Osteocyte (in vitro differentiated cells): ENCODE measurements at places on chromosomes 5 and 9. TPM values are rescaled to one million over a fixed set of nuclear protein-coding genes. Genes with fewer than 3 reads are reported as not detected.

Gene SPAG8
- total RNA-seq = 2.4 TPM in 2 replicates

Gene ADGRD2
- total RNA-seq = not detected in 2 replicates

DNA sequence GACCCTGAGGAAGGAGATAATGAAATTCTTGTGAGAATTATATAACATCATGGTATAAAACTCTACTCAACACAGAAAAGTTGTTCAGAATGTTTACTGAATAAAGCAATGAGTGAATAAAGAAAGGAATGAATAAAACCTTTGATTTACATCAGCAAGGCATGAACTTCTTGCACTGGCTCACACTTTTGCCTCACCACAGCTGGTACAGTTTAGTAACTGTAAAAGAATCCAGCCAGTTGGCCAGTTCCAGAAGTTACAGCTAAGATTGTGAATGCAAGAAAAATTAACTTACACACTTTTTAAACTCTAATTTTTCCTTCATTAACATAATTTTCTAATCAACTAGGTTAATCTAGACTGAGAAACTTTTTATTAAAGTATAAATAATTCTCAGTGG lies 490.9 kb downstream of the NFIB start:
- no peak overlapping the region for H3K4me3 ChIP-seq
- DNase-seq = no peak
- H3K27ac ChIP-seq = no peak overlapping the region
- no peaks in the 10 kb centered on the region for H3K4me1 ChIP-seq

Gene PKD2L2
- total RNA-seq = not detected in 2 replicates

Gene RLN1
- not detected in 2 replicates for total RNA-seq

GRCh38 chr5:144659634-144660227 lies 489.1 kb downstream of the KCTD16 start:
- peaks cover 5% of the 10 kb centered on the region for H3K27me3 ChIP-seq
- H3K4me1 ChIP-seq = no peaks in the 10 kb centered on the region
- H3K27ac ChIP-seq = no peak overlapping the region
- no peaks in the 10 kb centered on the region for H3K36me3 ChIP-seq
- DNase-seq = no peak

DNA sequence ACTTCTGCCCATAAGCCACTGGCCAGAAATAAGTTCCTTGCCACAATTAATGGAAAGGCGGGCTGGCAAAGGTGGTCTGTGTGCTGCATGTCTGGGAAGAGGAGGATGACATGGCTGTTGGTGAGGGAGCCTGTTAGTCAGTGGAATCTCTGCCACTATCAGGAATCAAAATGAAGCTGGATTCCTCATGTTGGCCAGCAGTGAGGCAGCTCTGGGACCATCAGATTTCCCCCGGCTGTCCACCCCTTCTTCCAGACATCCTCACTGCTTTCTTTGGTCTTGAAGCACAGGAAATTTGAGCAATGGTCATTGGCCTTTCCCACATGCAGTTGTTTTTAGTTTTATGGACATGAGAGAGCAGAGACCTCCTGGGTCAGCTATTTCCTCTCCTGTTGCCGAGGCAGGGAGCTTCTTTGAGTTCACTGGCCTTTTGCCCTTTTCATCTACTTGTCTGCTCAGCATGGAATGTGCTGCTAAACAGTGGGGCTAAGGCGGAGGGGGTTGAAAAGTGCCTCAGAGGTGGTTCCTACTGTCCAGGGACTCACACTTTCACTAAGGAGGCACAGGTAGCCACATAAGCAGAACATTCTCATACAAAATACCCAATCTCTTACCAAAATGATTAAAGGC lies 34.8 kb upstream of the NEURL1B start:
- no peak overlapping the region for H3K27ac ChIP-seq
- no peak overlapping the region for H3K4me3 ChIP-seq

Gene SLC34A1
- total RNA-seq = not detected in 2 replicates

Gene BTNL8
- not detected in 2 replicates for total RNA-seq

DNA sequence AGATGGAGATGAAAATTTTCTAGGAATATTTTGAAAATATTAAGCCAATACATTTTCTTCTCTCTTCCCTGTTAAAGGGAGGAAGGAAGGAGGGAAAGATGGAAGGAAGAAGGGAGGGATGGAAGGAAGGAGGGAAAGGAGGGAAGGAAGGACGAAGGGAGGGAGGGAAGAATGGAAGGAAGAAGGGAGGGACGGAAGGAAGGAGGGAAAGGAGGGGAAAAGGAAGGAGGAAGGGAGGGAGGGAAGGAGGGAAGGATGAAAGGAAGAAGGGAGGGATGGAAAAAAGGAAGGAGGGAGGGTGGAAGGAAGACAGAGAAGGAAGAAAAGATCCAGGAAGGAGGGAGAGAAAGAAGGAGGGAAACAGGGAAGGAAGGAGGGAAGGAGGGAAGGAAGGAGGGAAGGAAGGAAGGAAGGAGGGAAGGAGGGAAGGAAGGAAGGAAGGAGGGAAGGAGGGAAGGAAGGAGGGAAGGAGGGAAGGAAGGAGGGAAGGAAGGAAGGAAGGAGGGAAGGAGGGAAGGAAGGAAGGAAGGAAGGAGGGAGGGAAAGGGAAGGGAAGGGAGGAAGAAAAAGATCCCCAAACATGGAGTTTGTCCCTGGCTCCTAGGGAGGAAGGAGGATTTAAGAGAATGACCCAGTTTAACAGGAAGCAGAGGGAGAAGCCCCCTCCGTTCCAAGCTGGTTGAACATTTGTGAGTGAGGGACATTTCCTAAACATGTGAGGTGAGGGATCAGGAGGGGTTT lies 70.3 kb upstream of the NEURL1B start:
- no peak for DNase-seq
- no peak overlapping the region for H3K27ac ChIP-seq
- H3K4me3 ChIP-seq = no peak overlapping the region
- no peaks in the 10 kb centered on the region for H3K36me3 ChIP-seq

- peaks cover 60% of the 10 kb centered on the region for H3K4me1 ChIP-seq
- H3K27ac ChIP-seq = peak overlapping the region; percentile 77
- H3K36me3 ChIP-seq = peaks cover 13% of the 10 kb centered on the region
- DNase-seq = peak; percentile 90
- no peak overlapping the region for H3K4me3 ChIP-seq
Measured at GRCh38 chr9:128892221-128892921, 10.4 kb downstream of the LRRC8A start.

Gene ADAMTS12
- total RNA-seq = 13.9 and 15.5 TPM in 2 replicates

DNA sequence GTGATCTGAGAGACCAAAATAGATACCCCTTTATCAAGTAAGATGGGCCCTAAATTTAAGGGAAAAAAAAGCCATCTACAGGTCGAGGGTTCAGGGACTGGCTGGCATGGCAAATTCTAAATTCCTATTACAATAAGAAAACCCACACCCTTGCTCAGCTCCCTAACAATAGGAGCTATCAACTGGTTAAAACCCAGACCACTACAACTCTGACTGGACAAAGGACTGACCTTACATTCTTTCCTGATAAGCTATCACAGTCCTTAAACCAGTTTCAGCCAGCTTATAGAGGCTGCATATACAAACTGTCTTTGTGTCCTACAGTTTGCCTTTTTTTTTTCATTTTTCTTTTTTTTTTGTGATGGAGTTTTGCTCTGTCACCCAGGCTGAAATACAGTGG lies 803.6 kb downstream of the NR2F1-AS1 start:
- no peak overlapping the region for H3K4me3 ChIP-seq
- no peak for DNase-seq
- no peaks in the 10 kb centered on the region for H3K36me3 ChIP-seq
- H3K27ac ChIP-seq = no peak overlapping the region
- H3K27me3 ChIP-seq = no peaks in the 10 kb centered on the region

Gene ZFP62
- total RNA-seq = 21.7 and 22.2 TPM in 2 replicates

DNA sequence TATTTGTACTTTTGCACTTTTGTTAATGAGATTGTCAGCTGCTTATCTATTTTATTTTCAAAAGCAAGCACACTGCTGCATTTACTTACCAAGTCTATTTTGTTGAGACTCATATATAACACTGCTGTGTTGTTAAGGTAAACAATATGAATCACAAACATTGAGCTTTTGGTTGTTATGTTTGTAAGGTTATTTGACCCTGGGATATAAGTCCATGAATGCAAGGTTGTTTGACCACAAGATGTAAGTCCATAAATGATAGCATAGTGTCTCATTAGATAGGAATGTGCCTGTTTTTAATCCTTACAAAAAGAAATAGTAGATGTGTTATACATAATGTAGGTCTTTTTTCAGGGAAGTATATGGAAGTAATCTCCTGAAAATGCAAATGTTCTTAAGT lies 845.9 kb downstream of the CDH9 start:
- no peaks in the 10 kb centered on the region for H3K27me3 ChIP-seq
- H3K4me1 ChIP-seq = no peaks in the 10 kb centered on the region
- H3K27ac ChIP-seq = no peak overlapping the region
- H3K4me3 ChIP-seq = no peak overlapping the region
- no peak for DNase-seq
- no peaks in the 10 kb centered on the region for H3K36me3 ChIP-seq

- DNase-seq = no peak
- no peaks in the 10 kb centered on the region for H3K27me3 ChIP-seq
- no peak overlapping the region for H3K4me3 ChIP-seq
- no peak overlapping the region for H3K27ac ChIP-seq
- no peaks in the 10 kb centered on the region for H3K4me1 ChIP-seq
Measured at GRCh38 chr5:4028384-4028783, 432.8 kb downstream of the IRX1 start.

DNA sequence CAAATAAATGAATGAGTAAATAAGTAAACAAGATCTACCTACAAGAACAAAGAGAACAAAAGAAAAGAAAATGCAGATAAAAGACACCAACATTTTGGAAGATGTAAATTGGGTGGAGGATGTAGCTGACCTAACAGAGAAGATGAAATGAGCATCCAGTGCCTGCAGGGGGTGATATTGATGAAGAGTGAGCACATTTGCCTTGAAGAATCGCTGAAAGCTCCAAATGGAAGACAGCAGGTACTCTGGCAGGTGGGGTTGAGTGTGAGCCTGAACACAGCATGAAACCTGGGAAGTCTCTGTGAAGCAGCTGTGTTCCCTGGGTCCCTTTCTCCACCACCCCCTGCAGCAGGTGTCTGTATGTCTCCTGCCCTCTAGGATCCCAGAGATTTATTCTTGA lies 125.6 kb downstream of the NXNL2 start:
- no peaks in the 10 kb centered on the region for H3K36me3 ChIP-seq
- no peak overlapping the region for H3K27ac ChIP-seq
- peaks cover 4% of the 10 kb centered on the region for H3K27me3 ChIP-seq
- no peaks in the 10 kb centered on the region for H3K4me1 ChIP-seq
- no peak overlapping the region for H3K4me3 ChIP-seq
- DNase-seq = no peak

DNA sequence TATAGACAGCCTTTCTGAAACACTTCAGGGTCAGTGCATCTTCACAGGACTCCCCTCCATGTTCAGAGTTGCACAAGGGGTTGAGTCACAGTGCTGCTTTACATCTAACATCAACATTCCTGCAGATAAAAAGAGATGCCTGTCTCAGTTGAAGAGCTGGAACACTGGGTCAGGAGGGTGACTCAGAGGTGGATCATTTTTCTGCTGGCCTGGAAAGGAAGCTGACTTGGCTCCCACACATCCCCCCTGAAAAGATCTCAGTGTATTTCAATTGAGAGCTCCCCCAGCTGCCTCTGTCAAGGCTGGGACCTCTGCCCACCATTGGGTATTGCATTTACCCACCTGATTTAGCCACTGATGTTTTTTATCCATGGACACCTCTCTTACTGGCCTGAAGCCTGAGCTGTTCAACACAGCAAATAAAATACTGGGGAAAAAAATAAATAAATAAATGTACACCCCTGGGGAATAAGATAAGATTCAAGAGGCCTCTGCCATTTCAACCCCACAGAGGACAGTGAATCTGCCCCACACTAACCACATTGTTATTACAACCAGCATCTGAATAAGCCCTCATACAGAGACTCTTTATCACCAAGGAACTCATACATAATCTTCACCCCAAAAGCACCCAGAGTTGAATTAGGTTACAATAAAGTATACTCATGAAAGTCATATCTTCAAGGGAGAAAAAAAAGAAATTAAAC lies 716.4 kb downstream of the SEMA5A start:
- H3K4me3 ChIP-seq = no peak overlapping the region
- no peak for DNase-seq
- peaks cover 9% of the 10 kb centered on the region for H3K36me3 ChIP-seq
- H3K27me3 ChIP-seq = no peaks in the 10 kb centered on the region
- peak overlapping the region; percentile 81 for H3K27ac ChIP-seq

GRCh38 chr5:33403187-33403586 lies 37.6 kb upstream of the TARS1 start:
- H3K27ac ChIP-seq = no peak overlapping the region
- DNase-seq = no peak
- H3K4me3 ChIP-seq = no peak overlapping the region
- H3K27me3 ChIP-seq = no peaks in the 10 kb centered on the region
- H3K36me3 ChIP-seq = no peaks in the 10 kb centered on the region
- peaks cover 12% of the 10 kb centered on the region for H3K4me1 ChIP-seq

- H3K4me1 ChIP-seq = peaks cover 8% of the 10 kb centered on the region
- peaks cover 28% of the 10 kb centered on the region for H3K27me3 ChIP-seq
- H3K4me3 ChIP-seq = no peak overlapping the region
Measured at GRCh38 chr5:77224672-77225355, 14.3 kb downstream of the PDE8B start.

Gene DDX4
- not detected in 2 replicates for total RNA-seq

DNA sequence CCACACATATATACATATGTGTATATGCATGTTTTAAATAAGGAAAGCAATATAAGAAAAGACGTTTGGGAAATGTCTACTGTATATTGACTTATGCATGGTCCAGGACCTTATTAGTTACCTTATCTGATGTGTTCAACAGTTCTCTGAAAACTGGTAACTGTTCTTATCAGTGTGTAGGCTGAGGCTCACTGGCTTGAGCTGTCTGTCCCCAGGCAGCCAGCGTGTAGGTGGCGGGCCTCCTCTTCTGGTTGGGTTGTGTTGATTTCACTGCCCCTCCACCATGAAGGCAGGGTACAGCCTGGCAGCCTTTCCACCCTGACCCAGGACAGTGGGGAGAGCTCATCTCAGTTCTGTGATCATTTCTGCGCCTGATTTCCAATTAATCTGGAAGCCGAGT lies 38.7 kb upstream of the SEMA4D start:
- H3K4me3 ChIP-seq = no peak overlapping the region
- no peak for DNase-seq
- no peak overlapping the region for H3K27ac ChIP-seq
- H3K27me3 ChIP-seq = peaks cover 11% of the 10 kb centered on the region
- H3K36me3 ChIP-seq = no peaks in the 10 kb centered on the region

DNA sequence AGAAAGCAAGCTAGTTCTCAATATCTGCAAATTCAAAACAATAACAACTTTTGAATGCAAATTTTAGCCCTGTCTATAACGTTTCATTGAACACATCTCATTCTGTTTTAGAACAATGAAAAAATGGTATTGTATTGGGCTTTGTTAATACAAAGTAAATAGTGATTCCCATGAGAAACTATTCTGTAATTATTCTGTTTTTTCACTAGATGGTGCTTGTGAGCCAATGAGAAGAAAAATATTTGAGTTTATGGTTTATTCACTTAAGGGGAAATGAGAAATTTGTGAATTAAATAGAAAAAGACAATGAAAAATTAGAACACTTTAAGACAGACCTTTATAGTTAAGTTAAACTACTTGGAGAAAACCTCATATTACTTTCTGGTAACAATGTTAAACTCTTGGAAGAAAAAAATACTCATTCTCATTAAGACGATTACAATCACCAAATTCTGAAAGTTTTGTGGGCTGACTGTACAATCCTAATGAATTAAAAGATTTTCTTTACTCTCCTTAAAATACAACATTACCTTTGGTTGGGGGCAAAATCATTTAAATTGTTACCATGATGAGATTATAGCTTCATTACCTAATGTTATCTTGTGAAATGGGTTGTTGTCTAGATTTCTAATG lies 127.0 kb downstream of the NNT start:
- H3K4me1 ChIP-seq = no peaks in the 10 kb centered on the region
- peaks cover 49% of the 10 kb centered on the region for H3K27me3 ChIP-seq
- no peak overlapping the region for H3K4me3 ChIP-seq
- no peaks in the 10 kb centered on the region for H3K36me3 ChIP-seq
- DNase-seq = no peak

Gene TRAF1
- total RNA-seq = 7.1 and 7.8 TPM in 2 replicates

Gene KLF4
- 113 and 131 TPM in 2 replicates for total RNA-seq

Gene PTTG1
- 20.7 and 21.3 TPM in 2 replicates for total RNA-seq

Gene CHSY3
- 19.7 and 22.0 TPM in 2 replicates for total RNA-seq

Gene ABO
- total RNA-seq = not detected in 2 replicates
